ENCODE measurements at places on chromosomes 5 and 9.

GRCh38 chr9:29796291-29796952 is 2223.1 kb upstream of the C9orf72 start:
- no peak for DNase-seq

GRCh38 chr9:36738318-36738976 is 165.8 kb downstream of the MELK start:
- no peak for DNase-seq

DNA sequence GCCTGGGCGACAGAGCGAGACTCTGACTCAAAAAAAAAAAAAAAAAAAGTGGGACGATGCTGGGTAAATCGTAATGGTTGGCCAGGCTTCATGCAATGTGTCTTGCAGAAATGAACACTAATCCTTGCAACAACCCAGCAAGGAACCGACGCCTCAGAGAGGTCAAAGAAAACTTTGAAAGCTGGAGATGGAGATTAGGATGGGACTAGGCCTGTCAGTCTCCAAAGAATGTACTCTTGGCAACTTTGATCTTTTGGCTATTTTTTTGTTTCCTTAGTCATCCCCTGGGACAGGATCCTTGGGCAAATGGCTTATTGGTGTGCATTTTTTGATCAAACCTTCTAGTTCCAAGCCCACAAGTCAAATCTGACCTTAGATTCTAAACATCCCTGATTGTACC is 10.6 kb upstream of the PWWP2A start:
- DNase-seq = no peak

DNA sequence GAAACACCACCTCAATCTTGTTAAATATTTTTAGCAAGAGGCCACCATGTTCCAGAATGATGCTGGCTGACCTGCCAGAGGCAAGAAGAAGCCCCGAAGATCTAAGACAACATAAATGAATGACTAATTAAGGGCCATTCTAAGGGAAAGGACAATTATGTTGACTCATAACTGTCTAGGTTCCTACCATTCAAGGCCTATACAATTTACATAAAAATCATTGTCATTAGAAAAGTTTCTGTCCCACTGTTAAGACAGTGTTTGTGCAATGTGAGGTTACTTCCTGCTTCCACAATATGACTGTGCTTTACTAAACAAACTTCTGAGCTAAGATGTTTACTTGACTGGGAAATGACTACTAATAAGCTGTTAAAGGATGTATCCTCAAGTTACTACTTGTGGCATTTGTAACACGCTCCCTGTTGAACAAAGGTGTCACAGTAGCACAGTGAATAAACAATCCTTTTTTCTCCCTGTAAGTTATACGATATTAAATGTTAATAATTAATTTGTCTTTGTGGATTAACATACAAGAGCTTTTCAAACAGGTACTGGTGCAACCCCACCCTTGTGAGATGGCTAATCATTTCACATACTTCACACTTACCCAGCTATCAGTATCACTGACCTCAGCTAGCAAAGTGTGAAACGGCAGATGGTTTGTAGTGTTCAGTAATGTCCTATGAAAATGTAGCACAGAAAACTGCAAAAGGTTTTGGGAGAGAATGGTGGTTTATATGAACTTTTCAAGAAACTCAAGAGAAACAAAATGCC is 195.8 kb downstream of the EFNA5 start:
- DNase-seq = no peak

- DNase-seq = no peak
Observed at GRCh38 chr5:135019314-135019713, 14.7 kb downstream of the PITX1 start.

DNA sequence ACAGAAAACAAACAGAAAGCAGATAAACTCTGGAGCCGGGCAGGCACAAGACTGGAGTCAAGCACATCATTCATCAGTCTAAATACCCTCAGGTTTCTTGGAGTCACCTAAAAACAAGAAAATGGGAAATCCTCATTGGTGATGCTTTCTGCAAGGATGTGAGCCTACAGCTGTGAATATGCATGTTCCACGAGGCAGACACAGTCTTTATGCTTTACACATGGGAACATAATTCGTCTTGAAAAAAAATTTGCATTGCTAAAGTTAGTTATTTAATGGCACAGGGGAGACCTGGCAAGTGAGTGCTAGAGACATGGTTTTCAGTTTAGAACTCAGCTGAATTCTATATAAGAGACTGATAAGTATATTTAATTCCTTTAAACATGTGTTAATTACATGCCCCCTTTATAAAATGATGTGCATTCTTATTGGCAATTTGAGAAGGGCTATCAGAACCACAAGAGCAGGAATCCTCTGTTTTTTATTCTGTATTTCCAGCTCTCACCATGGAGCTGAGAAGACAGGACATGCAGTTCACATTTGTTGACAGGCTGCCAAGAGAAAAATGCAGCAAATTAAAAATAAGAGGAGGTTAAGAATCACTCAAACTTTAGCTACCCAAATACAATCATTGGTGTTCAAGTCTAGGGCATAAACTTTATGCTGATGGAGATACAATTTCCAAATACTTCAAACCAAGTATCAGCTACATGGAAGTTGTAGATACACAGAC is 438.0 kb upstream of the MPDZ start:
- DNase-seq = no peak

- no peak for DNase-seq
Observed at GRCh38 chr9:90010793-90011192, 406.0 kb downstream of the GADD45G start.

DNA sequence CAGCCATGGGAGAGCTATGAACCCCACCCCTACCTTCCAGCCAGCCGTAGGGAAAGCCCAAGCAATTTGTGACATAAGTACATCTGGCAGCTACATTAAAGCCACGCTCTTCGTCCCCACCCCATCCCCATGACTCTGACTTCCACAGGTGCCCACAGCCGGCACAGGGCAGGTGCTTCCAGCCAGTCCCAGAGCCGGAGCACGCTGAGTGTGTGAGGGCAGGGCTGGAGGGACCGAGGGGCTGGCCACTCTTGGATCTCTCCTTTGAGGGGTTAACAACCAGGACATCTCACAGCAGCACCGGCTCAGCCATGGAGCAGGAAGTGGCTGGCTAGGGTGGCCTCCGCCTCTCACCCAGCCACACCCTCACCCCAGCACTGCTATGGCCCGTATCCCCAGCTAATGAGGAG is 2.4 kb upstream of the FAM78A start:
- peak; percentile 34 for DNase-seq

DNA sequence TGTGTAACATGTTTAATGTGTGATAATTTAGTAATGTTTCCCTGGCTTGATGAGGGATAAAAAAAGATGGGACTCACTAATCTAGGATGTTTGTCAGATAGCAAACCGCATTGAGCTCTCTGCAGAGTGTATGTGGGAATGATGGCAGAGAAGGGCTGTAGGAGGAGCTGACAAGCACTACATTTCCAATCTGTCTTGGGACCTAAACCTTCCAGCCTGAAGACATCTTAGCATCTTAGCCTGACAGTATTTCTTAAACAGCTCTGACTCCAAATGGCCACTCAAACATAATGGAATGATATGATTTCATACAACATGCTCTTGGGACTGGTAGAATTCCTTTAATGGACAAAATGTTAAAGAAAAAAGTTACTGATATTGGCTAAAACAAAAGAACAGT is 116.7 kb downstream of the PPP2R2B start:
- no peak for DNase-seq

DNA sequence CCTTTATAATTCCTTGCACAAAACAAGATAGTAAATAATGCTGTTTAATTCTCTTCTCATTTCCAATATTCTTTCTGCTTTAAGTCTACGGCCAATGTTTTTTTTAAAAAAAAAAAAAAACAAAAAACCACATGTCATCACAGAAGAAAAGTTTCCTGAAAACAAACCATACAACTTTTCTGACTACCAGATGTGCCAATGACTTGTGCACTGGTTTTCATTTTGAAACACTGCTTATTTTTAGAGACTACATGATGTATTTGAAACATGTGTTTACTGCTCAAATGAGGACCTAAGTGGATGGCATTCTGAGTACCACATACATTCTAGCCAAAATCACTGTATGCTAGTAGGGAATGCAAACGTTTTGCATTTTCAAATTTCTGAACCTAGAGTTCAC is 167.9 kb downstream of the GLIS3 start:
- no peak for DNase-seq

DNA sequence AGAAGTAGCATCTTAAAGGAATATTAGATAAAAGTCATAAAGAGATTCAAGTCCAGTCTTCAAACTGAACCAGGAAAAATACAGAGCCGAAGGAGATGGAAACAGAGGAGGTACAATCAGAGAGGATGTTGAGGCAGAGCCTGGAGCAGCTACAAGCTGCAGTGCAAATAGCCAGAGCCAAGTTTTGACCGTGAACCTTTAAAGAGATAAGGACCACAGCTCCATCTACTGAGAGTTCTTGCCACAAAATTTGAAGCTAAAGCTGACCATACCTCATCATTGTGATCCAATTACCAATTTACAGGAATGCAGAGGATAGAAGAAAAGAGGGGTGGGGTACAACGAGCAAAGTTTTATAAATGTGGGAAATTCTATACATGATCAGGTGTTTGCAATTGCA is 10.4 kb upstream of the DEPDC1B start:
- no peak for DNase-seq

DNA sequence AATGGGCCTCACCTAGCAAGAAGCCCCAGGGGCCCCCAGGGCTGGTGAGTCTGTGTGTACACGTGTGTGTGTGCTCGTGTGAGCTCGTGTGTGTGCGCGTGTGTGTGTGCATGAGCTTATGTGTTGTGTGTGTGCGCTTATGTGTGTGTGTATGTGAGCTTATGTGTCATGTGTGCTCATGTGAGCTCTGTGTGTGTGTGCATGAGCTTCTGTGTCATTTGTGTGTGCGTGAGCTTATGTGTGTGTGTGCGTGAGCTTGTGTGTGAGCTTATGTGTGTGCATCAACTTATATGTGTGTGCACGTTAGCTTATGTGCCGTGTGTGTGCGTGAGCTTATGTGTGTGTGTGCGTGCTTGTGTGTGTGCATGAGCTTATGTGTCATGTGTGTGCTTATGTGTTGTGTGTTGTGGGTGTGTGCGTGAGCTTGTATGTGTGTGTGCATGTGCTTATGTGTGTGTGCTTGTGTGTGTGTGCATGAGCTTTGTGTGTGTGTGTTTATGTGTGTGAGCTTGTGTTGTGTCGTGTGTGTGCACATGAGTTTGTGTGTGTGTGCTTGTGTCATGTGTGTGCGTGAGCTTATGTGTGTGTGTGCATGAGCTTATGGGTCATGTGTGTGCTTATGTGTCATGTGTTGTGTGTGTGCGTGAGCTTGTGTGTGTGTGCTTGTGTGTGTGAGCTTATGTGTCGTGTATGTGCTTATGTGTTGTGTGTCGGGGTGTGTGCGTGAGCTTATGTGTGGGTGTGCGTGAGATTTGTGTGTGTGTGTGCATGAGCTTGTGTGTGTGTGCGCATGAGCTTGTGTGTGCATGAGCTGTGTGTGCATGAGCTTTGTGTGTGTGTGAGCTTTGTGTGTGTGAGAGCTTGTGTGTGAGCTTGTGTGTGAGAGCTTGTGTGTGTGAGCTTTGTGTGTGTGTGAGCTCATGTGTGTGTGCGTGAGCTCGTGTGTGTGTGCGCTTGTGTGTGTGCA is 16.7 kb upstream of the SLC2A6 start:
- no peak for DNase-seq

GRCh38 chr5:146626936-146627335 is 110.9 kb upstream of the GPR151 start:
- DNase-seq = no peak

DNA sequence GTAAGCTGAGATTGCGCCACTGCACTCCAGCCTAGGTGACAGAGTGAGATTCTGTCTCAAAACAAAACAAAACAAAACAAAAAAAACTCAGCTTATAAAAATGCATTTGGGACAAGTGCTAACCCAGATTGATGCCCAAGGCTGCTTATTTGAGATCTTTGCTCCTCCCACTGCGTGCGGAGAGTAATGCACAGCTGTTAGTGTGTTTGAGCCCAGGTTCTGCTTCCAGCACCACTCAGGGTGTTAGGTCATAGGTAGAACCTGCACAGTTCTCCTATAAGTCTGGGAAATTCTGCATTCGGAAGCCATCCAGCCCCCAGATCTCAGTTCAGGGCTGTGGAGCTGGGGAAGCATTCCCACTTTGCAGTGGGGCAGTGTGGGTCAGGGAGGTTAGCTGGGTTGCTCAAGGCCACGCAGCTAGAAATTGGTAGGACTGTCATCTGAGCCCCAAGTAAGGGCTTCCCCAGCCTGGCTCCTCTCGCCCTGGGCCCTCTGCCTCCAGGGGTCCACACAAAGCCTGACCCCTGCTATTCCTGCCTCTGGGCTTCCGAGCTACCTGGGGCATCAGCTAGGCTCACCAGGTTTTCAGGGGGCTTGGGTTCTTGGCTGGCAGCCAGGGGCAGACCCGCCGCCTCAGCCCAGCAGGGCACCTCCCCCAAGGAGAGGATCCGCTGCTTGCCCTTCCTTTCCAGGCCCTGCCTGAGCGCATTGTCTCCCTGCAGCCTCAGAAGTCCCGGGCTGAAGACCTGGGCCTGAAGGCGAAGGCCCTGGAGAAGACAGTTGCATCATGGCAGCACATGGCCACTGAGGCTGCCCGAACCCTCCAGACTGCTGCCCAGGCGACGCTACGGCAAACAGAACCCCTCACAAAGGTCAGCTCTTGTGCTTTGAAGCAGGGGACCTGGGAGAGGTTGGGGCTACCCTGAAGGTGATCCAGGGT is 17.6 kb upstream of the AIF1L start:
- no peak for DNase-seq

DNA sequence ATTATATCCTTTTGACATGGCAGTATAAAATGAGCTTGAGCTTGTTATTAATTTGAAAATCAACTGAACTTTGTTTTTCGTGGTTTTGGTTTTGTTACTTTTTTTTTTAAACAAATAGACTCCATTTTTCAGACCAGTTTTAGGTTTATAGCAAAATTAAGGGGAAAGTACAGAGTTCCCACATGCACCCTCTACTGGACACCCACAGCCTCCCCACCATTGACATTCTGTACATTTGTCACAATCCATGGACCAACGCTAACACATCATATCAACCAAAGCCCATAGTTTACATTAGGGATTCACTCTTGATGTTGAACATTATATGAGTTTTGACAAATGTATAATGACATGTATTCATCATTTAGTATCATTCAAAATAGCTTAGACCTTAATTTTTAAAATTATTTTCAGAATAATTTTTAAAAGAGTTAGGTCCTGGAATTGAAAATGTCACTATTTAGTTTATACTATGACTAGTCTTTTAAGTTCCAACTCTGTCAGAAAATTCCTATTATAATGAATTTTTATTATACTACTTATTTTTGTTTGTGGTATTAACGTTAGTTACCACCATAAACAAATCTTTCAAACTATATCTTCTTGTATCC is 35.3 kb upstream of the JMY start:
- DNase-seq = no peak

DNA sequence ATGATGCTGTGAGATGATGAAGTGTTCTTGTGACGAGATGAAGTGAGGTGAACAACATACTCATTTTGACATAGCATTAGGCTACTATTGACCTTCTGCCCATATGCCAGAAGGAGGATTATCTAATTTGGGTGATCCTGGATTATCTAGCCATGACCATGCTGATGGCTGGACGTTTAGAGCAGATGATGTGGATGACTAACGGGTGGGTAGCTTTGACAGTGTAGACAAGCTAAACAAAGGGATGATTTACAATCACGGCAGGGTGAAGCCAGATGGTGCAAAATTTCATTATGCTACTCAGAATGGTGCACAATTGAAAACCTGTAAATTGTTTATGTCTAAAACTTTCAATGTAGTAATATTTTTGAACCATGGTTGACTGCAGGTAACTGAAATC is 2403.4 kb upstream of the ACO1 start:
- no peak for DNase-seq

- DNase-seq = no peak
Observed at GRCh38 chr9:120850315-120850714, 7.6 kb upstream of the PSMD5 start.

All from T-helper 22 cell (primary cell).